Neuronal stem cell (in vitro differentiated cells): ENCODE measurements at places on chromosomes 3 and 15.

DNA sequence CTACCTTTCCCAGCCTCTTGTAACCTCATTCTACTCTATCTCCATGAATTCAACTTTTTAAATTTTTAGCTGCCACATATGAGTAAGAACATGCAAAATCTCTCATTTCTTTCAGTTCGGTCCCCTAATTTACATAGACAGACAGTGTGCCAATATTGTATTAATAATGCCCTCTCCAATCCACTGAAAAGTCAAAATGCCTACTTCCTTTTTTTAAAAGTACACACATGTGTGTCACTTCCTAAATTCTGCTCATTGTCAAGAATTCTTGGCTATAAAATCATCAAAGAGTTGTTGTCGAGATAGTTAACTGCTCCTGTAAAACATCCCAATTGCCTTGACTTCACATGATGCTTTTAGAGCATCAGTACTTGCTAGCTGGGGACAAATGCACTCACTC, 84.2 kb upstream of the IL12A start:
- no peak for DNase-seq

DNA sequence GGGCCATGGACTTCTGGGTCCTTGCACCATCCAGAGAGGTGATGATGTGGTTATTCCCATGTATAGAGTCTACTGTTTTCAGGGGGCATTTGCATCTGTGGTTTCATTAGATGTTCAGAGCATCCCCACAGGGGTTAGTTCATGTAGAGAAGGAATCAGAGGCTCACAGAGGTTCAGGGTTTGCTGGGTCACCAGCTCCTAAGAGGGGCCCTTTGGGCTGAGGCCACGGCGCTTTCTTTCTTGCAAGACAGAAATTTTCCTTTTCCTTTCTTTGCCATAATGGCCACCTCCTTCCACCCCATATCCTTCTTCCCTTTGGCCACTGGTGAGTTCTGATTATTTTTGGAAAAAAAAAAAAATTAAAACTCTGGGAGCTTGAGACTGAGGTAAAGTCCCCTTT, 62.3 kb downstream of the APBA2 start:
- DNase-seq, result no peak

DNA sequence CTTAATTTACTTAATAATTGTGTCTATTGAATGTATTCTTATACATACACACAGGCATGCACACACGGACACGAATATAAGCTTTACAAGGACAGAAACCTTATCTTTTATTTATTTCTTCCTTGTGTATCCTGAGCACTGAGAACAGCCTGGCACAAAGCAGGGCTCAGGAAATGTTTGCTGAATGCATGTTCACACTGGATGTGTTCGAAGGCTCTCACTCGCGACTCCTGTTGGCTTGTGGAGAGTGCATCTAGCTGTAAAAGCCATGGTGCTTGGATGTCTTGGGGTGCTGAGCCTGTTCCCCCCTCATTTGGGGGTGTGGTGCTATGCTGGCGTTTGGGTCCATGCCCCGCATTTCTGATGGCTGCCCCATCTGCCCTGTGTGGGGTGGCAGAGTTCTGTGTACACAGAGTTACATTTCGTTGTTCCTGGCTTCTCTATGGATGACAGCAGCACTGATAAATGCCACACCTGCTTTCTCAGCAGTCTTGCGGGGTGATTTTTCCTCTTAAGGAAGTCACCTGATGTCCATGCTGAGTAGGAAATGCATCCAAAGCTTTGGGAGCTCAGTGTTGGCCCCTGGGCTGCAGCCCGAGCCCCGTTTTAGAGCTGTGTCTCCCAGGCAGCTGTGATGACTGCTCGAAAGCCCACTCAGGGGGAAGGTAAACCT, 148.5 kb downstream of the IGF1R start:
- no peak for DNase-seq

DNA sequence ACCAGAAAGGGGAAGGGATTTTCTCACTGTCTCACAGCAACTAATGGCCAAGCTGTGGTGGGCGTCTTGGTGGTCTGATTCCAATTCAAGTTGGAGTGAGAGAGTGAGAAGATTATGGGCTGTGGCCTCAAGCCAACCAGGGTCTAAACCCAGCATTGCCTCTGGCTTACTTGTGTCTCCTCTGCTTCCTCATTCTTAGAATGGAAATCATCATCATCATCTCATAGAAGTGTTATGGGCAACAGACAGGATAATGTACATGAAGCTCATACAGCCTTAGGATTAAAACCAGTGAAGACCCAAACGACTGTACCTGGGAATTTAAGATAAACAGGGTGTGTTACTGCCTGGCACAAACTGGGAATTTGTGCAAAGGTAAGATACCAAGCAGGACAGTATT, 29.1 kb upstream of the IREB2 start:
- DNase-seq, result no peak

DNA sequence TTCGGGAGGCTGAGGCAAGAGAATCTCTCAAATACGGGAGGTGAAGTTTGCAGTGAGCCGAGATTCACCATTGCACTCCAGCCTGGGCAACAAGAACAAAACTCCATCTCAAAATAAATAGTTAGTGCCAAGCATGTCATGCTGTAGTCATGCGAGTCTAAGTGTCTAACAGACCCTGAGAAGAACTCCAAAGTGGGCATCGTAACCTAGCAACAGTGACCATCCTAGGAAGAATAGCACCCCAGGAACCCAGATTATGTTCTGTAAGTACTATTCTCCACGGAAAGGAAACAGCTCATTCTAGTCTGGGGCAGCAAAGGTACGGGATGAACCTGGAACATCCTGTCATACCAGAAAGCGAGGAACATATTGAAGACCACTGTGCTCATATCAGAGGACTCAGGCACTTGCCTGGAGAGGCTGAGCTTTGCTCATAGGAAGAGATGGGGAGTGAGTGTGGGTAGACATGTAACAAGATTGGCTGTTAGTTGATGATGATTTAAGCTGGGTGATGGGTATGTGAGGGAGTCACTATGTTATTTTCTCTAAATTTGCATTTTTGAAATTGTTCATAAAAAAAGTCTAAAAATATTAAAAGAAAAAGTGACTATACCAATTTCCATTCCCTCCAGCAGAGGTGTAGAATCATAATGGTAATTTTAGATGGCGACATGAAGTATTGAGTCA, 31.7 kb downstream of the BCL2L10 start:
- DNase-seq, result no peak

- no peak for DNase-seq
Measured at GRCh38 chr3:69326855-69327300, 59.0 kb downstream of the FRMD4B start.

DNA sequence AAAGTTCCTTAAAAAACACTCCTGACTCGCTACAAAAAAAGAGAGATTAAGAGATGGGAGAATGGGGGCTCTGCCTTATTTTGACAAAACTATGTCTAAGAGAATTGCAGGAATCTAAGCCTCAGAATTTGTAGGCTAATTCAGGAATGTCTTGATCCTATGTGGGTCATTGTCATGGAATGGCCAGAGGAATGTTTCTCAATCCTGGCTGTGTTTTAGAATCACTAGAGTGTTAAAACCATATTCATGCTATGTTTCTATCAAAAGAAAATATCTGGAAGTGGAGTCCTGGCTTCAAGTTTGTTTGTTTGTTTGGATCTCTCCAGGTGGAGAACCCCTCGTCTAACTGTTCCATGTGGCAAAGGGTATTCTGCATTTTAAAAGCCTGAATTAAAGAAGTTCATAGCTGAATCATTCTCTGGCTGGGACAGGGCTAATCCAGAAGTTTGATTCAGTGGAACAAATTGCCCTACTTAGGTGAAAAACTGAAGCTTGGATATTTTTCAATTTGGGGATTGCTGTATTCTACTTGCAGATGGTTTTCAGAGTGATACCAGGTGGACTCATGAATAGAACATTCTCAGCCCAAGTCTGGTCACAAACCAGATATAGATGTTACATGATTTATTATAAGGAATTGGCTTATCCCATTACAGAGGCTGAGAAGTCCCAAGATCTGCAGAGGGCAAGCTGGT, 28.2 kb downstream of the GJD2 start:
- no peak for DNase-seq

DNA sequence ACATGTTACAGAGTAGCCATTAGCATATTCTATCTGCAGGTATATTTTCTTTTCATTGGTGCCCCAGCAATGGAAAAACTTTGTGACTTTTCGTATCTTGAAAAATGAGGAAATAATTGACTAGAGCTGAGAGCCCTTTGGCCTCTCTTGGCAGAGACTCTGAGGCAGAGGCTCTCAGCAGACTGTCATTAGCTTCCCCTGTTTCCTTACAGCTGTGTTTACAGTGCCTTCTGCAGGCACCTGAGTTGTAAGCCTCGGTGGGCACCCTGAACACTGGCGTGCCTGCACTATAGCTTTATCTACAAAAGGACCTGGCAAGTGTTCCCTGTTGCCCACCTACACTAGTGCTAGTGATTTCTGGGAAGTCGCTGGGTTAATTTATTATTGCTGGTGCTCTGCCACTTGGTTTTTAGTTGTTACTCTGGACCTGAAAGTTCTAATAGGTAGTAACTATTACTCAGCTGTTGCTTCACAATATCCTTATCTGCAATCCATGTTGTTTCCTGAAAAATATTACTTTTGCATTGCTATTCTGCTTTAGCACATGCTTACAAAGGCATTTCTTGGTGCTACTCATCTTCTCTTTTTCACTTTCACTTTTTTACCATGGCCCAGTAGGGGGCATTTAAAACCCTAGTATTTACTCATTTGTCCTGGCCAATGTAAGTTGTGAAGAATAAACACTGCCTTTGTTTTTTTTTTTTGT, 7.8 kb upstream of the GPR171 start:
- DNase-seq, result no peak

DNA sequence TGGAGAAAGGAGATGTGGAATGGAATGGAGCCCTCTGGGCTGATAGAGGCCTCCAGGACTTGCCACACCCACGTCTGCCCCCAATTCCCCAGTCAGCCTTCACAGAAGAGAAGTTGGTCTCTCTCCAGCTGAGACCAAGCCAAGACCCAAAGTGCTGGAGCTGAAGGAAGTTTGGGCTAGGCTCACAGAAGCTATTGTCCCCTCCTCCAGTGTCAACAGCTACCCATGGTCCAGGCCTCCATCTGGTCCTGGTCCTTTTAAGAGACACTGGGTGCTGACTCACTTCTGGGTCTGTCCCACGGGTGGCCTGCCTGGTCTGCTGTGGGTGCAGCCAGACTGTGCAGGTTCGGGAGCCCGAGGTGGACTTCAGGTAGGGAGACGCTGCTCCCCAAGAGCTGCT, 179.8 kb downstream of the APBA2 start:
- DNase-seq, result no peak

- DNase-seq, result no peak
Measured at GRCh38 chr15:29840926-29841325, 18.7 kb upstream of the TJP1 start.

- DNase-seq, result no peak
Measured at GRCh38 chr15:75348034-75348561, 1.3 kb downstream of the NEIL1 start.

- DNase-seq, result no peak
Measured at GRCh38 chr3:134807189-134807588, 12.1 kb downstream of the EPHB1 start.

- no peak for DNase-seq
Measured at GRCh38 chr3:144185276-144185675, 213.7 kb downstream of the DIPK2A start.

DNA sequence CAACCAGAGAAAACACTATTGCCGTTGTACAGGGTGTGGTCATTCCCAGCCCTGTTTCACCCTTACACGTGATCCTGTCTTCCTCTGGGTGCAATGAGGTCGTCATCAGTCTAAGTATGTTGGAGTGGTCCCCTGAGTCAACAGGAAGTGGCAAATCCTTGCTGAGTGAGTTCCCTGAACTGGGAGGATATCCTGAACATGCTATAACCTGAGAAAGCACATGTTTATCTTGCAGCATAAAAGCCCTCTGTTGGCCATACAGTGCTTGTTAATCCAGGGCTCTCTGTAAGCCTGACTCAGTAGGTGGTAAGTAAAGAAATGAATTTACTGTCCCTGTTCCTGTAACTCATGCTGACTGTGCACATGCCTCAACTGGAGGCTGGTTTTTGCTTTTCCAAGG, 477.8 kb upstream of the RGMA start:
- no peak for DNase-seq

DNA sequence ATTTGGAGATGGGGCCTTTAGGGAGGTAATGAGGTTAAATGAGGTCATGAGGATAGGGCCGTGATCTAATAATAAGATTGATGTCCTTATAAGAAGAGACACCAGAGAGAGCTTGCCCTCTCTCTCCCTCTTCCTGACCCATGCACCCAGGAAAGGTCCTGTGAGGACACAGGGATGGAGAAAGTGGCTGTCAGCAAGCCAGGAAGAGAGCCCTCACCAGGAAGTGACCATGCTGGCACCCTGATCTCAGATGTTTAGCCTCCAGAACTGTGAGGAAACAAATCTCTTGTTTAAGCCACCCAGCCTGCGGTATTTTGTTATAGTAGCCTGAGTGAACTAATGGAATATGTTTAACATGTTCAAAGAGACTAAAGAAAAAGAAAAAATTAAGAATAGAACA, 15.3 kb upstream of the GNB5 start:
- DNase-seq, result no peak

- DNase-seq, result no peak
Measured at GRCh38 chr3:15391007-15391406, 36.3 kb downstream of the METTL6 start.

- no peak for DNase-seq
Measured at GRCh38 chr3:177726807-177727206, 529.5 kb upstream of the TBL1XR1 start.

- no peak for DNase-seq
Measured at GRCh38 chr3:14797731-14798130, 21.0 kb upstream of the FGD5 start.

GRCh38 chr3:149909923-149910322, 60.8 kb downstream of the PFN2 start:
- DNase-seq, result no peak

- no peak for DNase-seq
Measured at GRCh38 chr3:127632035-127632820, 3.2 kb downstream of the PODXL2 start.

DNA sequence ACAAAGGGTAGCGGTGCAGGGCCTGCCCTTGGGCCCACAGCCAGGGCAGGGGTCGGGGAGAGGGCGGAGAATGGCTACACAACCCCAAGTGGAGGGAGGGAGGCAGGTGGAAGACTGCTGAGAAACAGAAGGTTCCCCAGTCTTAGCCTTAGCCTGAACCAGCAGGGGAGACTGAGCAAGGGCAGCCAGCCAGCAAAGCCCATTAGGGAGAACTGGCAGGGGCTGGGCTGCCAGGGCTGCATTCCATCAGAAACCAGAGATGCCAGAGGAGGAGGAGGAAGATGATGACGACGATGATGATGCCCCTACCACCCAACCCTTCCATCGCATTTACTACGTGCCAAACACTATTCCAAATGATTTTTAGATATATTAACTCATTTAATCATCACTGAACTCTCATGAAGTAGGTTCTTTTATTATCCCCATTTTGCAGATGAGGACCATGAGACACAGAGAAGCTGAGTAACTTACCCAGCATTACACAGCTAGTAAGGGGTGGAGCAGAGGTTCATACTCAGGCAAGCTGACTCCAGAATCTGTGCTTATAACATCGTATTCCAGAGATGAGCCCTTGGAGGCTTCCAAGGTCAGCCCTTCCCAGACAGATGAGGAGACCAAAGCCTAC, 8.7 kb downstream of the SEMA7A start:
- DNase-seq, result no peak
